Gastrocnemius medialis (tissue), 4 donors: ENCODE measurements at places on chromosomes 12 and 14.

DNA sequence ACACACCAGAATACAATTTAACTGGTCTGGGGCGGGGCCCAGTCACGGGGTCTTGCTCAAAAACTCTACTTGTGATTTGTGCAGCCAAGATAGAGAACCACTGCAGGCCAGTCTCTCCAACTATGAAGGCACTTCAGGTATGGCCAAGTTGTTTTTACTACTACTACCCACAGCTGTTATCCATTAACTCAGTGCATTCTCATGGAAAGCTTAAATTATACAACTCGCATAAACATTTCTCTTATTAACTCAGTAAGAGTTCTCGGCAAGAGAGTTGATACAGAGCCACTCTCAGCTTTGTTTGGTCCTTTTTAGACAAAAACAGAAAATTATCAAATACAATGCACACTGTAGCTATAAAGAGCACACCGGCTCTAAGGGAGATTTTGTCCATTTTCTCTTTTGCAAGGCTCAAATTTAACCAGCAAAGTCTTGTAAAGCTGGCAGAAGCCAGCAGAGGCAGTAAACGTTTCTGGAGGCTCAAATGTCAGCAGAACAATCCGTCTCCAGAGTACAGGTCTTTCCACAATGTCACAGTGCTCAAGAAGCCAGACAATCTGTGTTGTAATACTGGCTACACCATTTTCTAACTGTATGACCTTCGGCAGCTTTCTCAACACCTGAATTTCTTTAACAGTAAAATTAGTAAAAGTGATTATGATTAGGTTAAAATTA is 85.9 kb downstream of the PTGER2 start:
- no peaks in the 10 kb centered on the region for H3K4me1 ChIP-seq
- no peak for DNase-seq
- H3K4me3 ChIP-seq, result no peak overlapping the region
- no peaks in the 10 kb centered on the region for H3K36me3 ChIP-seq
- no peaks in the 10 kb centered on the region for H3K27me3 ChIP-seq

DNA sequence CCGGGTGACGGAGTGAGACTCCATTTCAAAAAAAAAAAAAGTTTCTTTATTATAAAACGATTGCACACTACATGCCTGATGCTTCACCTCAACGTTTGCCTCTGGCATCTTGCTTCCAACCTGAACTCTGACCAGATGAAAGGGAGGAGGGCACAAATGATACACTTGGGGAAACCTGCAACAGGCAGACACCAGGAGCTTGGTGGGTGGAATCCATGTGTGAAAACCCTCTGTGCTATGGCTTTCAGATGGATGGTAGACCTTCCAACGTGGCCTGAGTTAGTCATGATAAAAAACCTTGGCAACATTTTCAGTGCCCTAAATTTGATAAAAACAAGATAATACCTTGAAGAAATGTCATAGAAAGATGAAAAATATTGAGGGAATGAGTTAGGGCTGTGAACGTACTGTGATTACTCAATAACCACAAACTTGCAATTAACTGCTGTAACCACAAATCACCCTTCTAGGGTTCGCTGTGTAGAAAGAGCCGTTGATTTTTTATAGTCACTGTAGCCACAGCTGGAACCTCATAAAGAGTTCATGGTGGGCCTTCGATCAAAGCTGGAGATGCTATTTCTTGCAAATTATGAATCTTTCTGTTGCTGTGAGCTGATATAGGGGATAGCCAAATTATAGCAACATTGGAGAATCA is 26.1 kb upstream of the GZMB start:
- no peak overlapping the region for H3K27ac ChIP-seq
- no peak for DNase-seq
- H3K27me3 ChIP-seq, result no peaks in the 10 kb centered on the region
- H3K4me3 ChIP-seq, result no peak overlapping the region
- H3K36me3 ChIP-seq, result no peaks in the 10 kb centered on the region
- H3K4me1 ChIP-seq, result no peaks in the 10 kb centered on the region

DNA sequence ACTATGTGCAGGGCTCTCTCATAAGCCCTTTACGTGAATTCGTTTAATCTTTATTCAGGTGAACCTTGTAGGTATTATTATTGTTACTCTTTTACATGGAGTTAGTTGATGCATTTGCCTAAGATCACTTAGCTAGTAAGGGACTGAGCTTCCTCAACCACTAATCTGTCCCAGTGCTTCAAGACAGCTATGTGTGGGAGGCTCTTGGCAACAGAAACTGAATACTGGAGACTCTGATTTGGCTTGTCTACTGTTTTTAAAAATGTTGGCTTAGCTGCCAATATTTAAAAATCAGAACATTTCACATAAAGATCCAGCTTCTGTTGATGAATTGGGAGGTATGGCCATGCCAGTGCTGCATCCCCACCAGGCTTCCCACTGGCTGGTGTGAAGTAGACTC is 6.8 kb downstream of the KNTC1 start:
- H3K36me3 ChIP-seq, result no peaks in the 10 kb centered on the region
- no peaks in the 10 kb centered on the region for H3K27me3 ChIP-seq
- no peak overlapping the region for H3K27ac ChIP-seq
- H3K4me1 ChIP-seq, result no peaks in the 10 kb centered on the region
- no peak for DNase-seq

- no peaks in the 10 kb centered on the region for H3K4me1 ChIP-seq
- no peak for DNase-seq
- H3K27ac ChIP-seq, result no peak overlapping the region
- H3K4me3 ChIP-seq, result no peak overlapping the region
- H3K27me3 ChIP-seq, result no peaks in the 10 kb centered on the region
These were observed 18.8 kb upstream of the FAIM2 start for GRCh38 chr12:49922349-49923034.
